Ureter (tissue), 1 donor: ENCODE measurements at places on chromosomes 13 and 19. TPM values are rescaled to one million over a fixed set of nuclear protein-coding genes. Genes with fewer than 3 reads are reported as not detected.

The PTBP1 gene
- total RNA-seq = 374 TPM

The FUT3 gene
- 32.0 TPM for total RNA-seq

The HTR2A gene
- 0.89 TPM for total RNA-seq

The RUBCNL gene
- total RNA-seq = 4.2 TPM

The ALKBH7 gene
- total RNA-seq = 60.7 TPM

The CLDND2 gene
- total RNA-seq = 1.7 TPM

The FXYD3 gene
- total RNA-seq = 434 TPM

The IGFLR1 gene
- total RNA-seq = 14.7 TPM

The CEACAM4 gene
- total RNA-seq = 2.4 TPM

The NOSIP gene
- 35.6 TPM for total RNA-seq

The GAPDHS gene
- total RNA-seq = not detected

The MAB21L1 gene
- 0.36 TPM for total RNA-seq

The FIZ1 gene
- total RNA-seq = 18.4 TPM

The CYP4F2 gene
- total RNA-seq = 2.2 TPM

The ALOX5AP gene
- 10.7 TPM for total RNA-seq

The RYR1 gene
- 3.4 TPM for total RNA-seq

The RAB20 gene
- 35.4 TPM for total RNA-seq

The SLC8A2 gene
- 2.7 TPM for total RNA-seq

The PGLYRP1 gene
- not detected for total RNA-seq

The ZNF724 gene
- total RNA-seq = 3.4 TPM

The EFNA2 gene
- total RNA-seq = 0.70 TPM

The FFAR3 gene
- total RNA-seq = not detected

The TNFRSF19 gene
- 4.0 TPM for total RNA-seq

The CLC gene
- not detected for total RNA-seq

The KIR3DL2 gene
- not detected for total RNA-seq

The SOX21 gene
- total RNA-seq = not detected

The CA11 gene
- 9.6 TPM for total RNA-seq

The PSG2 gene
- total RNA-seq = not detected

The ACP7 gene
- total RNA-seq = 1.8 TPM

The ZNF850 gene
- 2.8 TPM for total RNA-seq

The SBK2 gene
- total RNA-seq = not detected

The IL17D gene
- 3.9 TPM for total RNA-seq

The GMIP gene
- total RNA-seq = 25.0 TPM

The SPTBN4 gene
- 2.6 TPM for total RNA-seq

The PINLYP gene
- total RNA-seq = 11.8 TPM

The MYDGF gene
- 58.3 TPM for total RNA-seq

The KLF1 gene
- not detected for total RNA-seq

The ZNF552 gene
- total RNA-seq = 67.1 TPM

The ANGPTL8 gene
- not detected for total RNA-seq

The PRTN3 gene
- not detected for total RNA-seq

The ZNF491 gene
- 2.3 TPM for total RNA-seq

The CGB8 gene
- total RNA-seq = not detected

The LILRB5 gene
- 5.3 TPM for total RNA-seq

The CACNG7 gene
- not detected for total RNA-seq

The C1QTNF9B gene
- not detected for total RNA-seq

The LENG1 gene
- total RNA-seq = 5.8 TPM

The KLK12 gene
- not detected for total RNA-seq

The GSX1 gene
- total RNA-seq = not detected

The SYNGR4 gene
- not detected for total RNA-seq

The NLRP4 gene
- total RNA-seq = not detected

The SHISA7 gene
- total RNA-seq = not detected

The FBN3 gene
- total RNA-seq = not detected

The RNF113B gene
- total RNA-seq = not detected

The RDH8 gene
- total RNA-seq = not detected

The TEX29 gene
- total RNA-seq = not detected

The TMTC4 gene
- total RNA-seq = 17.8 TPM
